ENCODE measurements at places on chromosomes 5 and 9.

DNA sequence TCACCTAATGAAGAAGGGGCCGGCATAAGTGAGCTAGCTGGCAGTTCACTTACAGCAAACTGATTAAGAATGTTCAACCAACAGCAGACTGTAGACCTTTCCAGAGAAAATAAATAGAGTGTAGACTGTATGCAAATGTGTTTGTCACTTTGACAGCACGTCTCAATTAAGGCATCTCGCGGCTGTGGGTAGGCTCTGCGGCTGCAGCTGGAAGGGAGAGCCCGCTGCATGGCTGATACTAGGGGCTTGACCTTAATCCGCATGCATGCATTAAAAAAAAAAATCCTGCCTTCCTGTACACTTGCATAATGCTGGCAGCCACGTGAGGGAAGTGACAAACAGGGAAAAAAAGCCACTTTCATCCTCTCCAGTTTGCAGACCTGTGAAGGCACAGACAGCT is 82.3 kb downstream of the CRB2 start:
- no peak for DNase-seq

DNA sequence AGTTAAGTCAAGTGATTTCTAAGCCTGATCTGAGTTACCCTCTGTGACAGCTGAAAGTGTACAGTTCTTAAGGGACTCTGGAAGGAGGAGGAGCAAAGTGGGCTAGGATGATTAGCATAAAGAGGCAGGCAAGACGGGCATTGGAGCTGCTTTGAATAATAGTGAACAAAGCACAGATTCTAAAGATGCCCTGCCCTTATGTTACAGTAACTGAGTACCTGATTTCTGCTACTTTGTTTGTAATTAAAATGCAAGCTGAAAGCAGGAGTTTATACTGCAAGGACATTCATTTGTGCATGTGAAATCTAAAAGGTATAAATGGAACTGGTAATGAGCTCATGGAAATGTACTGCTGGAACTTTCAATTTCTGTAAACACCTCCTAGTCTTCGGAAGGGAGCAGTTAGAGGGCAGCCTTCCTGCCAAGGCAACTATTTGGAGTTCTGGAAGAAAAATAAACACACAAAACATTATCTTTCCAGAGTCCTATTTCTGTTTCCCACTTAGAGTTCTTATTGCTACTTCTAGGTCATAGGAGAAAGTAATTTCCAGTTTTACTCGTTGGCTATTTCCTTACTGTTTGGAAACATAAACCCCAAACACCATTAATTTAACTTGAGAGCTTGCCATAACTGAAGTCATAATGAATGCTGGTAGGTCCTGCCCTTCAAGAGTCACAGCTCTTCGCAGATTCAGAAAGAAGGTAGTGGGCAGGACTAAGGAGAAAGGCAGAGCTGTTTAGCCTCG is at the start of gene RANBP3L:
Gene RANBP3L, minus strand, starts transcription at position 45 of the 746 bp plus-strand sequence. CDS start 486 bp downstream, outside the sequence.
- DNase-seq, result no peak

GRCh38 chr5:112010475-112010874 is 253.5 kb upstream of the NREP start:
- DNase-seq, result no peak

DNA sequence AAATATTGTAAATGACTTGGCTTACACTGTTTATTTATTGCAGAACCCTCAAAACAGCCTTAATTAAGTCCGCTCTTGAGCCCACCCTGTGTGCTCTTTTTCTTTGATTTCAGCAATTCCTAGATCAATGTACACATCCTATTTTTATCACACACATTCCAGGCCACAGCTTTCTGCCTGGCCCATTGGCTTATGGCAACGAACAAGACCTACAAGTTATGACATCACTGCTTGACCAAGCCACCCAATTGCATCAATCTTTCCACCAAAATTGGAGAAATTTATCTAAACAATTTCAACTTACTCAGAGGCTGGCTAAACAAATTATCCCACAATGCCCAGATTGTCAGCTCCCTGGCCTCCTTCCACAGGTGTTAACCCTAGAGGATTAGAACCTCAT is 158.4 kb downstream of the CPLANE1 start:
- DNase-seq, result no peak

- peak; percentile 23 for DNase-seq
Measured at GRCh38 chr9:76810377-76810957, 46.2 kb downstream of the PCA3 start.

- DNase-seq, result no peak
Measured at GRCh38 chr5:139849942-139850341, 54.3 kb downstream of the PSD2 start.

- no peak for DNase-seq
Measured at GRCh38 chr5:110815916-110816605, 77.3 kb downstream of the SLC25A46 start.

- no peak for DNase-seq
Measured at GRCh38 chr5:167766957-167767356, 524.5 kb upstream of the WWC1 start.

DNA sequence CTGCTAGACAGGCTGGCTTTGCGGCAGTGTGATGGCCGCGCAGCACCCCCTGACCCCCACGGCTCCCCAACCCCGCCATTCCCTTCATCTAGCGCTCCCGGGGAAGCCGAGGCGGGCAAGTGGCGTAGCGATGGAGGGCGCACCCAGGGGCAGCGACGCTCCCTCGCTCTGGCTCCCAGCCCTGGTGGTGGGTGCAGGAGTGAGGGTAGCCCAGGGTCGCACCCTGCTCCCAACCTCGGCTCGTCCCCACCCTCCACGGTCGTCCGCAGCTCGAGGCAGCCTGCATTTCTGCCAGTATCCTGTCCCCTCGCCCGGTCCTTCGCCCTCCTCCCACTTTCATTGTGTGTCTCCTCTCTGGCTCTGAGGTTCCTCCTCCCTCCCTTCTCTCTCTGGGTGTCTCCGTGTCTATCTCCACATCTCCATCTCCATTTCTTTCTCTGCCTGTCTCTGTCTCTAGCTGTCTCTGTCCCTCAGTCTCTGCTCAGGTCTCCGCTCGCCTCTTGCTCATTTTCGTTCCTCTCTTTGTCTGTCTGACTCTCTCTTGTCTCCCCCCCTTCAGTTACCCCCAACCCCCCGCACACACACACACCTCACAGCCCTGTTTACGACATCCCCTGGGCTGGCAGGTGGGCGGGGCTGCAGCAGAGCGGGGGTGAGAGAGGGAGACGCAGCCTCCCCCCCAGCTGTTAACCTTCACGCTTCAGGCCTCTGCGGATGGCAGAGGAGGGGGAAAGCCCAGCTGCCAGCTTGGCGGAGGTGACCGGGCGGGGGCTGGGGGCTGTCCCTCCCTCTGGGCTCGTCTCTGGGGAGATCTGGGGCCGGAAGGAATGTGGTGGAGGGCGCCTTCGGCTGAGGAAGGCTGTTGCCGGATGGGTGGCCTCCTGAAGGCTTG is 48.7 kb upstream of the PSD2 start:
- no peak for DNase-seq

DNA sequence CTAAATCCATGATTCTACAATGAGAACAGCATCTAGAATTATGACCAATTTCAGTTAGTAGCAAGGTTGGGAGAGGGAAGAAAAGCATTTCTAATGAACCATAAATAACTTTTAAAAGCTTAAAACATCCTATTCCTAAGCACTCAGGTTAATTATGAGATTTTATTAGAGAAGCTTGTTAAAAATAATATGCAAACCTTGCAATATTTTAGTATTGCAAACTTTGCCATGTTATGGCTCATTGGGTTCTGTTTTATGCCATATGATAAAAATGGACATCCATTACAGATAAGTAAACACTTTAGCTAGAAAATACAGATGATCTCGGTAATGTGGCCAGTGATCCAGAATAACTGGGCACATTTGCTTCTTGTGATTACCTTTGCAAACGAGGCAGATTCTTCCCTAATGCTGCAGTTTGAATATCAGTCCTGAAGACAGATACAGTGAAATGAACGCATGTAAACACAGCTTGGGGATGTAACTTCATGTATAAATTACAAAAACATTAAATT is 447.0 kb downstream of the PLK2 start:
- DNase-seq, result no peak

GRCh38 chr5:53256746-53257145 is 147.2 kb upstream of the MOCS2 start:
- DNase-seq, result peak; percentile 3

- no peak for DNase-seq
Measured at GRCh38 chr5:131640043-131640856, 5.2 kb upstream of the RAPGEF6 start.

GRCh38 chr9:111854799-111855198 is 41.8 kb upstream of the UGCG start:
- DNase-seq, result no peak

- no peak for DNase-seq
Measured at GRCh38 chr5:80219391-80219790, 36.5 kb downstream of the SERINC5 start.
